Naive thymus-derived CD4-positive, alpha-beta T cell (primary cell): ENCODE measurements at places on chromosomes 12 and 14. TPM values are rescaled to one million over a fixed set of nuclear protein-coding genes. Genes with fewer than 3 reads are reported as not detected.

The ADCY4 gene
- 4.6 TPM for total RNA-seq

The KLHL33 gene
- total RNA-seq = not detected in 2 replicates

The ZC2HC1C gene
- 1.7 and 1.9 TPM in 2 replicates for total RNA-seq

The CCDC177 gene
- not detected for total RNA-seq

The PSMA3 gene
- total RNA-seq = 340 and 357 TPM in 2 replicates

The SCNN1A gene
- 3.6 TPM for total RNA-seq

The LMNTD1 gene
- total RNA-seq = not detected

The INHBE gene
- total RNA-seq = not detected

The HIP1R gene
- total RNA-seq = 162 TPM

The FAM161B gene
- 3.7 TPM for total RNA-seq

The DNAH10 gene
- total RNA-seq = 0.11 TPM

The COQ5 gene
- total RNA-seq = 23.5 TPM

The C2CD5 gene
- total RNA-seq = 36.5 TPM

The ACIN1 gene
- 360 TPM for total RNA-seq

The EML5 gene
- 3.3 TPM for total RNA-seq

The MMP19 gene
- total RNA-seq = 0.29 TPM

The GALNT8 gene
- total RNA-seq = 0.46 TPM

The C14orf180 gene
- total RNA-seq = not detected in 2 replicates

The PLXNC1 gene
- 12.6 TPM for total RNA-seq

The FAM177A1 gene
- 37.0 TPM for total RNA-seq

The SLC25A47 gene
- not detected for total RNA-seq

The NR1H4 gene
- total RNA-seq = not detected

The FAM90A1 gene
- total RNA-seq = not detected

The ITGB7 gene
- total RNA-seq = 410 TPM

The TOMM20L gene
- total RNA-seq = not detected in 2 replicates

The DGKA gene
- 895 TPM for total RNA-seq

The GDF3 gene
- total RNA-seq = not detected

The C12orf50 gene
- 0.11 TPM for total RNA-seq

The PITPNM2 gene
- 21.0 and 22.2 TPM in 2 replicates for total RNA-seq

The INHBC gene
- not detected in 2 replicates for total RNA-seq

The ESPL1 gene
- total RNA-seq = 60.7 and 65.4 TPM in 2 replicates

The HOXC10 gene
- not detected for total RNA-seq

The RFLNA gene
- total RNA-seq = not detected in 2 replicates

The XPOT gene
- 56.0 TPM for total RNA-seq

The TSPAN9 gene
- 1.2 TPM for total RNA-seq

The CLEC14A gene
- total RNA-seq = not detected

The RNASE7 gene
- not detected in 2 replicates for total RNA-seq

The SERPINA4 gene
- not detected for total RNA-seq

The TSHR gene
- 0.48 TPM for total RNA-seq

The CDKN3 gene
- total RNA-seq = 48.1 and 50.7 TPM in 2 replicates

The ZC3H14 gene
- total RNA-seq = 44.4 TPM

The OVCH1 gene
- not detected for total RNA-seq

The GPR84 gene
- 13.1 TPM for total RNA-seq

The TAS2R8 gene
- total RNA-seq = not detected

The HOXC4 gene
- total RNA-seq = not detected in 2 replicates

The KRT7 gene
- total RNA-seq = not detected

The OTOGL gene
- total RNA-seq = not detected
